ENCODE measurements at places on chromosomes 7 and 10.

DNA sequence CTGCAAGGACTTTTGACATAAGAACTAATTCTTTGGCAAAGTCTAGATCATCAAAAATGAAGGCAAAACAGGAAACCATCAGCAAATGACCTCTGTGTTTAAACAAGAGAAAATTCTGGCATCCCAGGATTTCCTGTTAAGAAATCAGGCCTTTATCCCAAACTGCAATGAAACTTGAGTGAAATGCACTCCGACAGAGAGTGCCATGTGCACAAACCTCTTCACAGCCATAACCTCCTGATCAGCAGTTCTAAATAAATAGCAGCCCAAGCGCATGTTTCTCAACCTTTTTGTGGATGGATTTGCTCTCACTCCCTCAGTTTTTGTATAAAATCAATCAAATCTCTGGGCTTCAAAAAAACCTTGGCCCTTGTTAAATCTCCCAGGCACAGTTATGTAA lies 107.7 kb upstream of the EEPD1 start:
- no peak for DNase-seq

GRCh38 chr10:93186653-93187052 lies 113.0 kb downstream of the CYP26A1 start:
- DNase-seq: no peak

DNA sequence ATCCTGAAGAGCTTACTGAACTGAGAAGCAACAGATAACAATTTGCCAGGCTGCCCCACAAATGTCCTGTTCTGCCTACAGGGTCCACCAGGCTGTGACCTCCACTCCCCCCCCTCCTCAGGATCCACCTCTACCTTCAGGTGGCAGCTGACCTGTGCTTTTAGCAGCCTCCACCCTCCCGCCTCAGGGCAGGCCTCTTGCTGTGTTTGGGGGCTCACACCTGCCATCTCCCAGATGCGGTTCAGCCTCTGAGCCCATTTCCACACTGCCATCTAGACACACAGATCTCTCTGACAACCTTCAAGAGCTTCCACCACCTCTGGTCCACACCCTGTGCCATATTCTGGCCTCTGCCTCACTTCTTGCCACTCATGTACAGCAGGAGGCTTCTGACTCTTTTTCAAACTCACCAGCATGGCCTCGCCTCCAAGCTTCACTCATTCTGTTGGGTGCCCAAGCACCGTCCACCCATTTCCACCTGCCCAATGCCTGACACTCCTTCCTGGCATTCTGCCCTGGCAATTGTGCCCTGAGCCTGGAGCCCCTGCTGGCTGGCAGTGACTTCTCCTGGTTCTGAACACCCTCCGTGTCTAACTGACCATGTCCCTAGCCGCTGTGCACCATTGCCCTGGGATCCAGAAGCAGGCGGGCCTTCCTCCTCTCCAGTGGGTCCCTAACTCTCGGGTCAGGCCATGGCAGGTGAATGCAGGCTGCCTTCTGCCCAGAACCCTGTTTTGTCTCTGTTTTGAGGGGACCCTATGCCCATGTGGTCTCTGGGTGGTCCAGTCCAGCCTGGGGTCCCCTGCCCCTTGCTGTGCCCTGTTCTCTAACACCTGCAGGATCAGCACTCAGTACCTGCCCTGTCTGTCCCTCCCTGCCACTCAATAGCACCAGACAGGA lies 18.5 kb downstream of the TMEM72 start:
- DNase-seq: no peak

- no peak for DNase-seq
Measured at GRCh38 chr10:29106287-29106686, 182.6 kb upstream of the LYZL1 start.

DNA sequence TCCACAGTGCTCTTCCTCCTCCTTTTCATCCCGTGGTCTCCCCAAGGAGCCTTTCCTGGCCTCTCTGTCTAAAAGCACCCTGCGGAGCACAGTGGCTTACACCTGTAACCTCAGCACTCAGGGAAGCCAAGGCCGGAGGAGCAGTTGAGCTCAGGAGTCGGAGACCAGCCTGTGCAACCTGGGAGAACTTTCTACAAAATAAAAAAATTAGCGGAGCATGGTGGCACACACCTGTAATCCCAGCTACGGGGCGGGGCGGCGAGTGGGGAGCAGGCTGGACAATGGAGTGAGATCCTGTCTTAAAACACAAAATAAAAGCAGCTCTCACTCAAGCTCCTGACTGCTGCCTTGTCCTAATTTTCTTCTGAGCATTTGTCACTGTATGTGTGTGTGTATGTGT lies 1.4 kb upstream of the COBL start:
- no peak for DNase-seq

GRCh38 chr10:113097036-113097435 lies 147.0 kb downstream of the TCF7L2 start:
- no peak for DNase-seq

DNA sequence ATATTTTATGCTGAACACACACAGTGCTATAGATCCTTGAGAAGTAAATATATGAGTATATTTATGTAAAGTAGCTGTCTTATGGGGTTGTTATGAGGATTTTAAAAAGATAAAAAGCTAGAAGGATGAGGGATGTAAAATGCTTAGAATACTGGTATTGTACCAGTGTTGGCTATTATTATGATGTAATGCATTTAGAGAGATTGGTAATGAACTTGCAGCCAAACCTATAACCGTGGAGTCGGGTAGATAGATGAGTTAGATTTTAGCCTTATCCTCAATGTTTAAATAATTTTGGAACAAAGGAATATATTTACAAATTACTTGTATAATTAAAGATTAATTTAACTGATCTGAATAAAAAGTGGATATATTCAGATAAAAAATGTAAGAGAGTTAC lies 99.3 kb downstream of the SEC23IP start:
- DNase-seq: no peak

DNA sequence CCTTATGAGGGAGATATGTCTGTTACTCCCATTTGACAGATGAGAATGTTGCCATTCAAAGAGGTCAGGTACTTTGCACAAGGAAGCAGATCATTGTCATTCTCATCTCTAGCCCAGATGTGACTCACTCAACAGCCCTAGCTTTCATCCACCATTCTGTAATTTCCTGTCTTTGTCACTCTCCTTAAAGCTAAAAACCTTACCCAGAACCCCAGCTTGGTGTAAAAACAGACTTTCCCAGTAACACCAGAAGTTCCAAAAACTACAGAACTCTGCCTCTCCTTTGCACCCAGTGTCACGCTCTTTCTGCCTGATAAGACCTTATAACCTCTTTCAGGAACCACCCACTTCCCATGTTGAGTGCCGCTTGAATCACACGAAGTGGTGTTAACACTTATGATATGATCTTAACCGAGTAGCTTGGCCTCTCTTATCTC lies 89.1 kb upstream of the SP4 start:
- DNase-seq: no peak

DNA sequence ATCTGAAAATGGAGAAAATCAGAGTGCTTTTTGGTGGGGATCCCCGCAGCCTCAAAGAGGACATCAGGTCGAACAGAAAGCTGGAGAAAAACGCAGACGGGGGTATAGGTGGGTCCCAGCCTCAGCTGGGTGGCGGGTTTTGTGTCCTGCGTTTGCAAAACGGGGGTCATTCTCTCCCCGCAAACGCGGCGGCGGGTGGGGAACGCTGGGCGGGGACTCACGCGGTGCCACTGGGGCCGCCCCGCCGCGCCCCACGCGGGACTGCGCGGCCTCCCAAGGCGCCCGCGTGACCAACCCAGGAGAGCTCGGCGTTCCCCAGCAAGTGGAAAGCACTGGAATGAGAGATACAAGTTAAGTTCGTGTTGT lies 806 bp upstream of the VIPR2 start:
- DNase-seq: no peak

- peak; percentile 35 for DNase-seq
Measured at GRCh38 chr10:77613476-77614130, 24.0 kb downstream of the KCNMA1 start.

Measured in DMS79 treated with DMSO at 0.1 percent for 48 hours (cell line).